IMR-90 (cell line): ENCODE measurements at places on chromosomes 6 and 20. TPM values are rescaled to one million over a fixed set of nuclear protein-coding genes. Genes with fewer than 3 reads are reported as not detected.

DNA sequence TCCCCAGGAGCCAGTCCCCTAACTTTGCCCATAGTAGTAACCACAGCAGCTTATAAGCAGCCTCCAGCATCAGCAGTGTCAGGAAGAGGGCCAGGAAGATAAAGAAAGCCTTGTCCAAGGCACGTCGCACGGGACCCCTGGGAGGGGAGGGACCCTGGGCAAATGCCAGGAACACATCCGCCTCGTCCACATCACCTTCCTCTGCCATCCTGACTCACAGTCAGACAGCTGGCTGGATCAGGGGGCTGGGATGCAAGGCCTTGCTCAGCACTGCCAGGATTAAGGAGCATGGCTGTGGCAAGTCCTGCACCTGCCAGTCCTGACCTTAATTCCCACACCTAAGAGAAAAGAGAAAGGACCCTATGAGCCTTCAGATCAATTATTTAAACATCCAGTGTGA is 11.5 kb upstream of the ZBTB22 start:
- H3K36me3 ChIP-seq: no peaks in the 10 kb centered on the region
- no peak overlapping the region for H3K27ac ChIP-seq
- peaks cover 4% of the 10 kb centered on the region; the same call in 1 of the 2 replicates for H3K27me3 ChIP-seq
- H3K4me1 ChIP-seq: no peaks in the 10 kb centered on the region
- no peak overlapping the region for H3K4me3 ChIP-seq
- no peak for DNase-seq

Gene BTN1A1
- not detected in 2 replicates for total RNA-seq

- no peaks in the 10 kb centered on the region; the same call in 1 of the 2 replicates for H3K4me1 ChIP-seq
- no peak overlapping the region for H3K4me3 ChIP-seq
- H3K27me3 ChIP-seq: peaks cover 25% of the 10 kb centered on the region
- DNase-seq: no peak
These were observed 99.5 kb upstream of the FOXC1 start for GRCh38 chr6:1510239-1510638.

- H3K4me1 ChIP-seq: peaks cover 10% of the 10 kb centered on the region
- H3K27me3 ChIP-seq: no peaks in the 10 kb centered on the region
- DNase-seq: peak; percentile 33
- H3K36me3 ChIP-seq: no peaks in the 10 kb centered on the region
These were observed 24.9 kb upstream of the LAMA4 start for GRCh38 chr6:112279031-112279935.

- no peaks in the 10 kb centered on the region for H3K4me1 ChIP-seq
- DNase-seq: no peak
- H3K4me3 ChIP-seq: no peak overlapping the region
- H3K27ac ChIP-seq: no peak overlapping the region
- peaks cover 77% of the 10 kb centered on the region for H3K36me3 ChIP-seq
- no peaks in the 10 kb centered on the region for H3K27me3 ChIP-seq
These were observed 18.5 kb downstream of the NSFL1C start for GRCh38 chr20:1448081-1448620.

Gene SLC26A8
- not detected in 2 replicates for total RNA-seq

Gene GSTA3
- total RNA-seq: not detected in 2 replicates

- peaks cover 1% of the 10 kb centered on the region; the same call in 1 of the 2 replicates for H3K4me1 ChIP-seq
- DNase-seq: no peak
- no peak overlapping the region for H3K27ac ChIP-seq
- H3K4me3 ChIP-seq: no peak overlapping the region
- H3K36me3 ChIP-seq: no peaks in the 10 kb centered on the region
- no peaks in the 10 kb centered on the region for H3K27me3 ChIP-seq
These were observed 63.6 kb downstream of the SYTL3 start for GRCh38 chr6:158713469-158713868.

Gene WFDC13
- total RNA-seq: not detected in 2 replicates

DNA sequence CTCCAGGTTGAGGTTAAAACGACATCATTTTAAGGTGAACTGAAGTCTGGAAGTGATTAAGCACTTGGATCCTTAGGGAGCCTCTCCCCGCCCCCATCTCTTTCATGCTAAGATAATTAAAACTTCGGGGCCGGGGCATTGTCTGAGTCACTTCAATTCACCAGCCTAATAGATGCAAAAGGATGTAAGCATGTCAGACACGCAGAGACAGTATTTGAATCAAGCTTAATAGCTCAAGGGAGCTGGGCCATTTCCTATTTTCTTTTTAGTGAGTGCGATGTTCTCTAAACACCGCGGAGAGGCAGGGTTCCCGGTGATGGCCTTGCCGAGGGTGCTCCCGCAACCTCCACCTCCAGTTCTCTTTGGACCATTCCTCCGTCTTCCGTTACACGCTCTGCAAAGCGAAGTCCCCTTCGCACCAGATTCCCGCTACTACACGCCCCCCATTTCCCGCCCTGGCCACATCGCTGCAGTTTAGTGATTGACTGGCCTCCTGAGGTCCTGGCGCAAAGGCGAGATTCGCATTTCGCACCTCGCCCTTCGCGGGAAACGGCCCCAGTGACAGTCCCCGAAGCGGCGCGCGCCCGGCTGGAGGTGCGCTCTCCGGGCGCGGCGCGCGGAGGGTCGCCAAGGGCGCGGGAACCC is 516 bp upstream of the IRF4 start:
- no peaks in the 10 kb centered on the region for H3K36me3 ChIP-seq
- H3K27ac ChIP-seq: no peak overlapping the region
- DNase-seq: no peak
- no peak overlapping the region; the same call in 1 of the 2 replicates for H3K4me3 ChIP-seq
- peaks cover 75% of the 10 kb centered on the region for H3K27me3 ChIP-seq

- no peaks in the 10 kb centered on the region for H3K36me3 ChIP-seq
- H3K4me1 ChIP-seq: no peaks in the 10 kb centered on the region
- no peak for DNase-seq
- H3K27me3 ChIP-seq: no peaks in the 10 kb centered on the region
- H3K27ac ChIP-seq: peak overlapping the region; percentile 14
These were observed 454 bp downstream of the L3MBTL3 start for GRCh38 chr6:130018744-130019325.

DNA sequence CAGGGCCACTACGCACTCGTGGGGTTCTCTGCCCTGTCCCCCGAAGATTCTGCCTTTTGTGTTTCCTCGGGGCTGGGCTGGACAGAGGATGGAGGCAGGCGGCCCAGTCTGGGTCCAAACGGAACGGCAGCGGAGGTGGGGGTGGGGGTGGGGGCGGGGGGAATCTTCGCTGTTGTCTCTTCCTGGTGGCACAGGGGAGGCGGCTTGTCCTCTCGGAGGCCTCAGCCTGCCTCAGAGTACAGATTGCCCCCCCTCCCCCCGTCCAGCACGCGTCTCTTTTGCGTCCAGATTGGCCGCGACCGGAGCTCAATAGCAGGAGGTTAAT is 1.4 kb upstream of the INSM1 start:
- no peak overlapping the region for H3K4me3 ChIP-seq
- no peak overlapping the region for H3K27ac ChIP-seq
- peaks cover 93% of the 10 kb centered on the region for H3K27me3 ChIP-seq
- H3K4me1 ChIP-seq: peaks cover 2% of the 10 kb centered on the region; the same call in 1 of the 2 replicates
